ENCODE measurements at places on chromosomes 6 and 20.
A peak's percentile ranks its signal among the peaks of the same experiment; 100 is the strongest.

GRCh38 chr20:10537850-10538480, 102.9 kb downstream of the SLX4IP start:
- DNase-seq = no peak

- DNase-seq = no peak
Measured at GRCh38 chr6:101146389-101146788, 247.1 kb upstream of the GRIK2 start.

- no peak for DNase-seq
Measured at GRCh38 chr6:54959820-54960219, 113.2 kb downstream of the FAM83B start.

GRCh38 chr6:110509617-110510241, 33.3 kb upstream of the SLC22A16 start:
- DNase-seq = no peak

- DNase-seq = no peak
Measured at GRCh38 chr6:91079969-91080368, 493.1 kb upstream of the MAP3K7 start.

DNA sequence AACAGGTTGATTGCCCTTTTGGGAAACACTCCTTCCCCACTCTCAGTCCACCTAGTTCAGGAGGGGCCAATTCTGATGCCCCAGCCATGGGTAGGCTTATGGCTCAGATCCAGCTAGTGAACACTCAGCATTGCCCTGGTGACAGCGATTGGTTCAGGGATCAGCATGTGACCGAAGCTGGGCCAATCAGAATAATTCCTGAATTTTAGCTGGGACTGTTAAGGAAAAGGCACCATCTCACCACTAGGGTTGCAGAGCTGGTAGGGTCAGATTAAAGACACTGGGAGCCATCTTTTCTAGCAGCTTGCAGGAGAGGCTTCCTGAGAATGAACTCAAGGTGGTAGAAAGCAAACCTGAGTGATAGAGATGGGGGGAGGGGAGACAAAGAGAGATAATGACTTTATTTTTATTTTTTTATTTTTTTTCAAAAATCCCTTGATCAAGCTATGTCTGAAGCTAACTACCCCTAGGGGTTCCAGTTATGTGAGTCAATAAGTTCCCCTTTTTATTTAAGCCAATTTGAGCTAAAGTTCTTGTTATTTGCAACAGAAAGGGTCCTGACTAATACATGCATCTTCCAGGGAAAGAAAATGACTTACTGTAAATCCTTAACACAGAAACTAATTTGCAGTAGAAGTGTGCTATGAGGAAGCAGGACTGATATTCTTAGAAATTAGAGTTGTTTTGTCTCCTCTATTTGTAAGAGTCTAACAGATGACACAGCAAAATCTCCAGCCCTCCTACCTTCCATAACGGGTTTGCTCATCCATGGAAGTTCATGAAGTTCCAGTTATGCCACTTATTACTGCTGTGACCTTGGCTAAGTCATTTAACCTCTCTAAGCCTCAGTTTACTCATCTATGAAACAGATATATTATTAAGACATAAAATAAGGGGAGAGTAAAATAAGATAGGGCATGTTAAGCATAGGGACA, 44.7 kb downstream of the EYA2 start:
- DNase-seq = no peak

GRCh38 chr6:161694995-161695394, 421.1 kb upstream of the AGPAT4 start:
- no peak for DNase-seq

GRCh38 chr6:6711832-6712448, 123.4 kb downstream of the LY86 start:
- peak; percentile 48 for DNase-seq

All from CD4-positive, alpha-beta T cell treated with Interleukin-1 beta for 1 hour (primary cell).